T1000 (cell line): ENCODE measurements at places on chromosomes 3 and 15.

DNA sequence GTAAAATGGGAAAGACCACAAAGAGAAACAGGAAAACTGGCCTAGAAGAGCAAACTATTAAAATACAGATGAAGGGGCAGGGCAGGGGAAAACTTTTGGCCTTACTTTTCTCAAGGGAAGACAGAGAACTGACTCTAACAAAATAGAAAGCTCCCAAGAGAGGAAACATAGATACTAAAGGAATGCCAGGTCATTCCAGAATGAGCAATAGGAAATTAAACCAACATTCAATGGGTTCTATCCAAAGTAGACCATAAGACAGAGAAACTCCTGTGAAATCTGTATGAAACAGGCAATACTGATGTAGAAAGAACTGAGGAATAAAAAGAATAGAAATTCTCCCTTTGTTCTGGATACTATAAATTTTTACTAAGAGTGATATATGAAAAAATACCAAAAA, 491.8 kb downstream of the MECOM start:
- DNase-seq, result no peak

DNA sequence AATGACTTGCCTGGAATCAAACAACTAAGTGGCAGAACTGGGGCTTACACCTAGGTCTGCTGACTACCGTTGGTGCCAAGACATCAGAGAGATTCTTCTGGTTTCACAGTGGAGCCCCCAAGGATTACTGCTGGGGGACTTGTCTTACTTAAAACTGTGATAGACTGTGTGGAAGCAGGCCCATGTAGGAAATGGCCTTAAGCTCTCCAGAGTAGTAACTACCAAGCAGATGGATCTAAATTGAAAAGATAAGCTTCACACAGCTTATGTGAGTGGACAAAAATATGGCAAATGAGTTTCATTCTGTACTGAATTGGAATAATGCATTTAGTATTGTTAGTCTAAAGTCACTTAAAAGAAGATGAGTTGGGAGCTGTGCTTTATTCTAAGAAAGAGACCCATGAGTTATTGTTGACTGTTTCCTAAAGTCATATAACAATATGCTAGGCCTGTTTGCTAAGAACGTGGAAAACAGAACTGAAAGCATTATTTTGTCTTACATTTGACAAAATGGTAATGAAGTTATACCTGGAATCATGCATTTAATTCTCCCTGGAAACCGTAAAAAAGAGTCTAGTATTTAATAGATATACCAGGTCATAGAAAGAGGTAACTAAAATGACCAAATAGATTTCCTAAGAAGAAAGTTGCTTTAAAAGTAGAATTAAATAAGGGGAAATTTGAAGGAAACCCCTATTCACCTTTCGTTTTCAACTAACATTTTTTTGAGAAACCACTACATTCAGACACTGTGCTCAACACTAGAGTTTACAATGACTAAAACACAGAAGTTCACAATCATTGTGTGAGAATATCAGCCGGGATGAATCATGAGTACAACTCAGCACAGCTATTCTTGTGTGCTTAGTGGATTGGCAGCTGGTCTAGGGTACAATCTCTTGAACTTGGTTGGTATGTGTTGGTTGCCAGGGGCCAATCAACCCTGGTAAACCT, 13.0 kb upstream of the MAPK6 start:
- DNase-seq, result no peak

GRCh38 chr3:101643861-101644613, 32.9 kb downstream of the ZBTB11 start:
- DNase-seq, result peak; percentile 58

GRCh38 chr15:48975472-48976419, 12.0 kb upstream of the SHC4 start:
- peak; percentile 62 for DNase-seq

DNA sequence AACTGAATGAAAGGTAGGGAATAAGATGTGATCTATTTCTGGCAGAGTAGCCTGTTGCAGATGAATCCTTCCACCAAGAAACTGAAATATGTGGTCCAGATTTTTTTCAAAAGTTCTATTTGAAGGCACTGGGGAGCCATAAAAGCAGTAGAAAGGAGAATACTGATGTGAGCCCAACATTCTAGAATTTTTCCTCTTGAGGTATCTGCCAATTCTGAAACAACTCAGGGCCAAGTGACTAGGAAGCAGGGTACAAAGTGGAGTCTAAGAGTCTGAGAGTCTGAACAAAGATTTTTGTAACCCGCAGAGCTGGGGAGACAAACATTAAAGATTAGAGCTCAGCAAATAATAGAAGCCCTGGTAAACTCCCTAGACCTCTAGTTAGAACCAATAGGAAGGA, 58.3 kb upstream of the SLCO3A1 start:
- no peak for DNase-seq

DNA sequence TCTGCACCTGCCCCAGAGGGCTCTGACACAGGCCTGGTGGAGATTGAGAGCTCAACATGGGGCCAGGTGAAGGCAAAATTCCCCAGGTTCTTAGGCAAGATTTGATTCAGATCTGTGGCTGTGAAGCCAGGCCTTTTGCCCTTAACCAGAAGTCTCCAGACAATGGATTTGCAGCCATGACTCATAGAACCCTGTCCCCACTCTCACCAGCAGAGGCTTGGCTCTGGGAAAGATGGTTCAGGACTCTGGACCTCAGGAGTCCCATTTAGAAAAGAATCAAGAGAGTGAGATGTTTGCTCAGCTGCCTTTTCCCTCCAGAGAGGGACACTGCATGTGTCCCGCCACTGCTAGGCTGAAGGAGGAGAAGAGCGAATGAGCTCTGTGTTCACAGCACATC, 361.4 kb upstream of the ICE2 start:
- DNase-seq, result no peak

DNA sequence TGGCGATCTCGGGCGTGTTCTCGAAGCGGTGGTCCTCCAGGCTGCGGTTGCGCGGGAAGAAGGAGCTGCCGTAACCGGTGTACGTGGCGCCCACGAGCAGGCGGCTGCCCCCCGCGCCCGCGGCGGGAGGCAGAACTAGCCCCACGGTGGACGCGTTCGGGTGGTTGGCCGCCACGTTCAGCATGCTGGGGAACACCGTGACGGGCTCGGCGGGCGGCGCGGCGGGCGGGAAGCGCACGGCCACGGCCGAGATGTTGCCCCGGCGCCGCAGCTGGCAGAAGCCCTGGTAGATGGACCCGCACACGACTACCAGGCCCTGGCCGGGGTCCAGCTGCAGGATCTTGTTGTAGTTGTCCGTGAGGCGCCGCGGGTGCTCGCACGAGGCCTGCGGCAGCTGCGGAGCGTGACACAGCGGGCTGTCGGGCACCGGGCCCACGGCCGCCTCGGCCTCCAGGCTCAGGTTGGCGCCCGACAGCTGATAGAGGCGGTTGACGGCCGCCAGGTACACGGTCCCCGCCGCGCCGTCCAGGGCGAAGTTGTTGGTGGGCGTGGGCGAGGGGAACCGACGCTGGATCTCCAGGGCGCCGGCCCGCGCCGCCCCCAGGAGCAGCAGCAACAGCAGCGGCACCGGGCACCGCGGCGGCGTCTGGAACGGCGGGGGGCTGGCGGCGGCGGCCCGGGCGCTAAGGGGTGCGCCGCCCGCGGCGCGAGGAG, 397 bp downstream of the PLXND1 start:
- peak; percentile 15 for DNase-seq

GRCh38 chr3:196670339-196670738, 30.8 kb downstream of the NRROS start:
- DNase-seq, result no peak

- no peak for DNase-seq
These were observed 14.2 kb upstream of the ANKDD1A start for GRCh38 chr15:64897345-64897985.

DNA sequence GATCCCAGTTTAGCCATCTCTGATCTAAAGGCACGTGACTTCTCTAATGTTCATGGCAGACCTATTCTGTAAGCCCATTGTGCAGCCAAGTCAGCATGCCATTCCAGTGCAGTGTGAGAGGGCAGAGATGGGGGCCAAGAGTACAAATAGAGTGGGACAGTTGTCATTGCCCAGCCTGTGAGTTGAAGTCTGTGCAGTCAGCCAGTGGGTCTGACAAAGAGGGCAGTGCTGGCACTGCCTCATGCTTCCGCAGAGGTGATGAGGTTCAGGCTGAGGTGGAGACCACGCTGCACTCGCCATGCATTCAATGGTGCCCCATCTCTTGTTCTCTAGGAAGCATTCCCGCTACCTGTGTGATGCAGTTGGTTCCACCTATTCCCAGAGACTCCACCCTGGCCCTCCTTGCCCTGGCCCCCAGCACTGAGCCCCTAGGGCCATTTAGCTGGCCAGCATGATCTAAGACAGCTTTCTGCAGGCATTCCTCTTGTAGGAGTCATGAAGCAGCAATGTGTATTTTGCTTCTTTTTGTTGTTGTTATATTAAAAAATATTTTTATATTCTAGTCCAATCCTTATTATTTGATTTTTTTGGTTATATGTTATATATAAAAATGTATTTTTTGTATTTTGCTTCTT, 3.7 kb downstream of the MRAS start:
- DNase-seq, result no peak

DNA sequence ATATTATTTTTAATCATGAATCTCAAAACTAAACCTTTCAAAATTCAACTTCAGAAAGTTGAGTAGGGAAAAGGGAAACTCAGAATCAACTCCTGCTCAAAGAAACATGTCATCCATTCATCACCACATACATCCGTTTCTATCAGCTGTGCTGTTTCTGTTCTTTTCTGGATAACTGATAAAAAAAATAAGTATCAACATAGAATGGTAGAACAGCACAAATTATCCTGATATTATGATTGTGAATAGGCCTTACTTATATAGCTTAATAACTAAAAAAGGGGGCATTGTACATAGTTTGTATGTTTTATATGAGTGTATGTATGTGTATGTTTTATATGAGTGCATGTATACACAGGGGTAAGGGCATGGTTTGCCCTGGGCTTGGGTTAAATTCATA, 3.1 kb downstream of the TM4SF1 start:
- DNase-seq, result no peak

DNA sequence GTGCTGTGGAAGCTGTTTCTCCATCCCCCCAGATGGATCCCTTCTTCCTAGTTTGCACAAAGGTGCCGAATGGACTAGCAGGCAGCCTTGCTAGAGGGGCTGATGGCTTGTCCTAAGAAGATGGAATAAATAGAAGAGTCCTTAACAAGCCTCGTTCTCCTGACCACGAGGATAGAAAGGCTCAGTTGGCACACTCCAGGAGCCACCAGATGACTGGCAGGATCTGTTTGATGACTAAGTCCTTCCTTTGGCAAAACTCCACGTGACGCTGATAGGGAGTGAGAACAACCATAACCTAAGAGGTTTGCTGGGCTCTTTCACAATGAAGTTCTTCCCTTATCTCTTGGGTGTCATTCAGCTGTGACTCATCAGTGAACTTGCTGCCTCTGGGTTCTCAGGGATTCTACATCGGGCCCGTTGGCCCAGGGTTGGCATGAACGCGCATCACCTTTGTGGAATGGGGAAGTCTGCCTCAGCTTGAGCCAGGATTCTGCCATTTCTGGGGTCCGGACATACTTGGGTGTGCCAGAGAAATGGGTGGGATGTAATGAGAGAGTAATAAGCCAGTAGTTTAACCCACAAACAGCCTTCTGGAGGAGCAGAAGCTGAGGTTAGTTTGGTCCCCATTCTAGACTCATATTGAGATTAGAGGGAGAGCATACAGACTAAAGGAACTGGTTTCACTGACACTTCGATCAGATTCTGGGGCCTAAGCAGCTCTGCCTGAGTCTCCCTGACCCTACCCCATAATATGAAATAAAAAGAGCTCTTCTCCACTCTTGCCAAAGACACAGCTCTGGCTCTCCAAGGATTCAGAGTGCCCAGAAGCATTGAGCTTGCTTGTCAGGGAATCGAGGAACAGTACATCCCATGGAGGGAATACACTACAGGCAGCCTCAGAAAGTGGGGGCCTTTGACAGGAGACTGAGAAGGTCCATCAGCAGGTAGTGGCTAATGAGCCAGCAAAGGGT, 2.0 kb upstream of the MELTF start:
- no peak for DNase-seq

DNA sequence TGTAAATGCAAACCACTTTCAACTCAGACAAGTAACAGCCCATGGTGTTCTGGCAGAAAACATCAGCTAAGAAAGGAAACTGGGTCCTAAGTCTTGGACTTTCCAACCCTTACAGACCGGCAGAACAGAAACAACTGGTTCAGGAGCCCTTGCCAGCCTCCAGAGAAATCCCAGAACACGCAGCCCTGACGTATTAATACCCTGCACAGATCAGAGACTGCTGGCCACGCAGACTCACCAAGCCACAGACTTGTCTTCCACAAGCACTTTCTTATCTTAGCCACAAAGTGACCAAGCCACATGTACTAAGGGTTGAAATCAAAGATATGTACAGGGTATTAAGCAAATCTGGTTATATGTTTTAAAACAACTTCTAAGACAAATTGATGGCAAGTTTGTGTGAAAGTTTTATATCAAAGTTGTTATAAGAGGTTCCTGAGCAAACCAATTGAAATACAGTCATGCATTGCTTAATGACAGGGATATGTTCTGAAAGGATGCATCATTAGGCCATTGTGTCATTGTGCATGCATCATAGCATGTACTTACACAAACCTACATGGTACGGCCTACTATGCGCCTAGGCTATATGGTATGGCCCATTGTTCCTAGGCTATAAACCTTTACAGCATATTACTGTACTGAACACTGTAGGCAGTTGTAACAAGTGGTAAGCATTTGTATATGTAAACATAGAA, 36.8 kb downstream of the BTD start:
- no peak for DNase-seq

DNA sequence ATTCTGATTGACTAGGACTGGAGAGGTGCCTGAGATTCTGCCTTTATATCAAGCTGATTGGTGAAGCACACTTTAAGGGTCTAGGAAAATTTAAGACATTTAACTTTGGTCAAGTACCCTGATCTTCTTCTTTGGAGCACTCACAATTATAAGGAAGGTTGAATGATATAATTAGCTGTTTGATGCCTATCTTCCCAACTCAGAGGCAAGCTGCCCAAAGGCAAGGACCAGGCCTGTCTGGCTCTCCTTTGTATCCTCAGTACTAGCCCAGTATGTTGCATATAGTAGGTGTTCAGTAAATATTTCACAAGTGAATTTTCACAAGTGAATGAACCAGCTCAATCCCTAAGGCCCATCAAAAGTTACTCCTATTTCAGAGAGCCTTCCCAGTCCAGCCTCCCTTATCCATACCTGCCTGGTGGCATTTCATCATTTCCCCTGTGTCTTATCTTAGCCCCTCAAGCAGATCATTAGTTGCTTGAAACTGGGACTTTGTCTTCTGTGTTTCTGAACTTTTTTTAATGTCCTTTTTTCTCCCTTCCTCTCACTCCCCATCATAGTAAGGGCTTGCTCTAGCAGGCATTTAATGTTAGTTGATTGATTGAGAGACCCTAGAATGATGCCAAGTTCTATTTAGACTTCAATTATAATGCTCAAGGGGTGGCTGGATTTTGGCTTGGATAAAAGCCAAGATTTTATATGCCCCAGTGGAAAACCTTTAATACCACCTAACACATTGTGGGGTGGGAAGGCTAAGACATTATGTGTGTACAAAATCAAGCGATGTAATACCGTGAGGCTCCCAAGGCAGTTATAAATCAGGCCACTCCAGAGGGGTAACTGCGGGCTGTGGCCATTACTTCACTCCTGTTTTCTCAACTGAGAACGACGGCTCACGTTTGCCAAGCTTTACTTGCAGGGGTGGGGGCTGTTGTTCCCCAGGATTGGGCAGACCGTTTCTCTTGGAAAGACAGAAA, 43.2 kb upstream of the BOC start:
- DNase-seq, result no peak

- DNase-seq, result no peak
These were observed 95.1 kb upstream of the PDZRN3 start for GRCh38 chr3:73719861-73720260.
